ENCODE measurements at places on chromosomes 2 and 18.
A peak's percentile ranks its signal among the peaks of the same experiment; 100 is the strongest.

DNA sequence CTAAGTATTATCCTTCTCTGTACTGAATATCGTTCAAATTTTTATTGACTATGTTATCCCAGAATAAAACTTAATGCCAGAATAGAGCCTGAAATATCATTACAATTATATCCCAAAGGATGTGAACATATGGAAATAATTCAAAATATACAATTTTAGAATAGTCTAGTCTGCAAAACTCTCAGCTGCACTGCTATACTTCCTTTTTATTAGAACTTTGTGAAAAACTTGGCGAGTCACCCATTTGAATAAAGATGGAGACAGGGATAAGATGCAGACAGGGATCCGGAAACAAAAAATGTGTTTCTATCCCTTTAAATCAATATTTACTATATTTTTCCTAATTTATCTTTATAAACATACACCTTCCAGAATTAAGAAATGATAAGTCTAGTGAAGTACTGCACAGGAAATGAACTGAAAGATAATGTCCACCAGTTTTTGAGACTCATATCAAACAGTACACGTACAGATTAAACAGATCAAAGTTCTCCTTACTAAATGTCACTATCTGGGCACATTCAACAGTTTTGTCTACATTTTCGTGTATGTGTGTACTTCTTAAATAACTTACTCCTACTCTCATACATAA, 107.8 kb downstream of the MEP1B start:
- H3K27ac ChIP-seq, result no peak overlapping the region
- no peak for DNase-seq
- no peaks in the 10 kb centered on the region for H3K36me3 ChIP-seq
- no peaks in the 10 kb centered on the region for H3K4me1 ChIP-seq

DNA sequence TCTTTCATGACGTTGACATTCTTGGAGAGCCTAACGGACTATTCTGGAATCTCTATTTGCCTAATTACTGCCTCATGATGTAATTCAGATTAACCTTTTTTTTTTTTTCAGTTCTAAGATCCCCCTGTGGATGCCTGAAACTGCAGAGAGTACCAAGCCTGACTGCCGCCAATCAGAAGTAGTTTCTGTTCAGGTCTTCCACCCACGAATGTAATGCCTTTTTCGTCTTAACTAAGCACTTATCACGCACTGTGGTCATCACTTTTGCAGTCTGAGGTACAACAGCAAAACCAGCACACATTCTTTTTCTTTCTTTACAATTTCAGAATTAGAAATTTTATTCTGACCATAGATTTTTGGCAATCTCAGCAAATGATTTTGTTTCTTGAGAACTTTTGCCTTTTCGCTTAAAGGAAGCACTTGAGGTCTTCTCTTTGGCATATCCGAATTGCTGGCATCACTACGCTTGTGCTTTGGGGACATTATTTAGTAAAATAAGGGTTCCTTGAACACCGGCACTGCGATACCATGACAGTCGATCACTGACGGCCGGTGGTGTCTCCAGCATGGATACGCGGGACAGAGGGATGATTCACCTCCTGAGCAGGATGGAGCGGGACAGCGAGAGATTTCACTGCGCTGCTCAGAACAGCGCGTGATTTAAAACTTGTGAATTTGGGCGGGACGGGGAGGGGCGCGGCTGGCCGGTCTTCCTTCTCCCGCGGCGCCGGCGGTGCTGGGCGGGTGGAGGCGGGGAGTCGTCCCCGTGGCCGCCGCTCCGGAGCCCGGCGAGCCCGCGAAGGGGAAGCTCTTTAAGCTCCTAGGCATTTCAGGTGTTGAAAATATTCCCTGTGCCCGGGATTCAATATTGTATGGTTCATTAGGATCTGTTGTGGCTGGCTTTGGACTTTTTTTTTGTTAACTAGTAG, 32.0 kb upstream of the GPR55 start:
- H3K36me3 ChIP-seq, result peaks cover 2% of the 10 kb centered on the region
- H3K4me3 ChIP-seq, result peak overlapping the region; percentile 81
- DNase-seq, result no peak
- H3K27ac ChIP-seq, result no peak overlapping the region
- H3K4me1 ChIP-seq, result peaks cover 15% of the 10 kb centered on the region
- peaks cover 86% of the 10 kb centered on the region for H3K27me3 ChIP-seq

- peaks cover 10% of the 10 kb centered on the region for H3K27me3 ChIP-seq
- H3K27ac ChIP-seq, result no peak overlapping the region
- no peak overlapping the region for H3K4me3 ChIP-seq
- H3K4me1 ChIP-seq, result no peaks in the 10 kb centered on the region
- no peaks in the 10 kb centered on the region for H3K36me3 ChIP-seq
These were observed 23.9 kb upstream of the CDC42EP3 start for GRCh38 chr2:37695336-37695735.

GRCh38 chr2:71505086-71505769, 51.9 kb downstream of the DYSF start:
- H3K4me1 ChIP-seq, result no peaks in the 10 kb centered on the region
- no peak overlapping the region for H3K4me3 ChIP-seq
- H3K27ac ChIP-seq, result no peak overlapping the region
- DNase-seq, result no peak
- peaks cover 13% of the 10 kb centered on the region for H3K27me3 ChIP-seq
- H3K36me3 ChIP-seq, result no peaks in the 10 kb centered on the region

- no peaks in the 10 kb centered on the region for H3K36me3 ChIP-seq
- no peaks in the 10 kb centered on the region for H3K4me1 ChIP-seq
- no peaks in the 10 kb centered on the region for H3K27me3 ChIP-seq
- DNase-seq, result no peak
- H3K27ac ChIP-seq, result no peak overlapping the region
- H3K4me3 ChIP-seq, result no peak overlapping the region
These were observed 68.6 kb downstream of the APLF start for GRCh38 chr2:68536000-68536399.

DNA sequence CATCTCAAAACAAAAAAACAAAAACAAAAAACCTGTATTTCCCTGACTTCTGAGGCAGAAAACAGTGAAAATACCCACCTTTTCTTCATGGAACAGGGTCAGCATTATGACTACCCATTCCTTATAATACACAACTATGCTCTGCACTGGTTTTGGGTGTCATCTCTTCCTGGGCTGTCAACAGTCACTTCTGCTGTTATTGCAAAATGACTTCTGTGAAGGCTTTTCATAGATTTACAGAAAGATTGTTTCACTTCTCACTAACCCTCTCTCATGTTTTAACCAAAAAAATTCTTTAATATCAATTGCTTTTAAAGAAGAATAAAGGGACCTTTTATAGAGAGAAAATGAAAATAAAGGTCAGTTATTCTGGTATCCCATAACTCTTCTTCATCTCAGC, 26.5 kb upstream of the PIK3C3 start:
- H3K4me3 ChIP-seq, result no peak overlapping the region
- H3K27ac ChIP-seq, result no peak overlapping the region
- peaks cover 13% of the 10 kb centered on the region for H3K27me3 ChIP-seq
- DNase-seq, result no peak

DNA sequence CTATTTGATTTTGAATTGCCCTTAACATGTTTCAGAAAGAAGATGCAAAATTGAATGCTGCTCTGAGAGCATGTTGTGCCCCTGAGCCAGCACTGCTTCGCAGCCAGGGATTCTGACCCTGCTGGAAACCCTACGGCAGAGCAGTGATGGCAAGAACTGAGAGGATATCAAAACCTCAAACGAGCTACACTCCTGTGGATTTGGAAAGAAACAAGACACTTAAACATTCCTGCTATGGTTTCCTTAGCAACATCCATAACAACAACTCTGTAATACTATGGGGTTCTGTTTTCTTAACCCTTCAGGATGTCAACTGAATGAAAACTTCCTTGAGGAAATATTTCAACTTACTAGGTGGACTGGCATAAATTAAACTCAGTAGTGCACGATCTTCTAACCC, 649.1 kb downstream of the NYAP2 start:
- H3K27ac ChIP-seq, result no peak overlapping the region
- H3K27me3 ChIP-seq, result no peaks in the 10 kb centered on the region
- H3K36me3 ChIP-seq, result no peaks in the 10 kb centered on the region
- no peak overlapping the region for H3K4me3 ChIP-seq

DNA sequence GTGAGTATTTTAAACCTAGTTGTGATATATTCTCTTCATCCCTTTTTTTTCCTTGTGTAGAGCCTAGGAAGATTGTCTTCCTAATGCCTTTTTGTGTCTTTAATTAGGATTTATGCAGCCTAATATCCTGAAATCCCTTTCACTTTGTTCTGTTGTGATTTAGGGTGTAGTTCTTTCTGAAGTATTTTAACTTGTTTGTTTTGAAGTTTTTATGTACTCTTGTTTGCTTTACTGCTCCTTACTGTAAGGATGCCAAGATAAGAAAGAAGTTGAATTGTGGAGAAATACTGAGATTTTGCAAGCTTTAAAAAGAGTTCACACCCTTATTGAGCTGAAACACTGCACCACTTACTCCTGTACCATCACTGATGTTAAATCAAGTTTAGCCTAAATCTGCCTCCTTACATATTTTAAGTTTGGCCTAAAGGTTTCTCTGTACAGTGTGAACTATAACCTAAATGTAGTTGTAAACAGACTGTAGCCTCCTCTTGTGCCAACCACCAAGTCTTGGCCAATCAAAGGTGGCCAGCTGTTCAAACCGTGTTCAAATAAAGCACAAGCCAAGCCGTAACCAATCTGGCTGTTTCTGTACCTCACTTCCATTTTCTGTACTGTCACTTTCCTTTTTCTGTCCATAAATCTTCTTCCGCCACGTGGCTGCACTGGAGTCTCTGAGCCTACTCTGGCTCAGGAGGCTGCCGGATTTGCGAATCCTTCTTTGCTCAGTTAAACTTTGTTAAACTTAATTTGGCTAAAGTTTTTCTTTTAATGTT, 17.7 kb upstream of the ACOXL start:
- no peak overlapping the region for H3K27ac ChIP-seq
- no peak for DNase-seq
- H3K4me3 ChIP-seq, result no peak overlapping the region
- H3K36me3 ChIP-seq, result no peaks in the 10 kb centered on the region
- H3K4me1 ChIP-seq, result no peaks in the 10 kb centered on the region

GRCh38 chr2:229749779-229750178, 35.4 kb upstream of the DNER start:
- DNase-seq, result no peak
- H3K36me3 ChIP-seq, result peaks cover 2% of the 10 kb centered on the region
- H3K27ac ChIP-seq, result no peak overlapping the region
- peaks cover 12% of the 10 kb centered on the region for H3K27me3 ChIP-seq

- H3K27ac ChIP-seq, result no peak overlapping the region
- no peaks in the 10 kb centered on the region for H3K36me3 ChIP-seq
- DNase-seq, result no peak
- peaks cover 46% of the 10 kb centered on the region for H3K27me3 ChIP-seq
- H3K4me1 ChIP-seq, result no peaks in the 10 kb centered on the region
These were observed 167.3 kb upstream of the GLI2 start for GRCh38 chr2:120568089-120568974.

- H3K4me3 ChIP-seq, result no peak overlapping the region
- peaks cover 7% of the 10 kb centered on the region for H3K27me3 ChIP-seq
These were observed 221.5 kb downstream of the DOK6 start for GRCh38 chr18:69622184-69622583.

DNA sequence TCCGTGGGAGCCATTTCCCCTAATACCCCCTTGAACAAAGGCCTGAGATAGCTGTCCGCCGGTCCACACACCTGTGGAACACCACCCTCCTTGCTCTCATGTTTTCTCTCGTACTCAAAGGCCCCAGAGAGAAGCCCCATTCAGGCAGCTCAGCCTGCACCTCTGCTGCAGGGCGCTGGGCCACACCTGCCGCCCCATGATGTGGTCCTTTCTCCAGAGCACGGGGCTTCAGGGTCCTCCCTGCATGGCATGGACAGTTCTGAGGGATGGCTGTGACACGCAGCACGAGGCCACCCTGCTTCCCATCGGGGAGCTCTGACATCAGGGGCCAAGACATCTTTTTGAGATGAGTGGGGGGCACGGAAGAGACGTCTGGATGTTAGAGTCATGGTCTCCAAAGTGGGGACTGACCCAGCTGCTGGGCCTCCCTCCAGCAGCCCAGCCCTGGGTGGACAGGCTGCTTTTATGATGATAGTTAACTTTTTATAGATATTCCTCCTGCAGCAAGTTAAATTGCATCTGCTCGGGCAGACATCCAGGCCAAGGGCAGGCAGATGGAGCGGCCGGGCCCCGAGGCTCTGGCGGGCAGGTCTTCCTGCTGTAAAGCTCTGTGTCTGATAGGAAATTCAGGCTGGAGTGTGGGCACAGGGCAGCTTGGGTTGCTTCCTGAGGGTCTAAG, 56.7 kb downstream of the SDC1 start:
- no peak for DNase-seq
- no peaks in the 10 kb centered on the region for H3K27me3 ChIP-seq
- no peak overlapping the region for H3K27ac ChIP-seq
- H3K4me3 ChIP-seq, result no peak overlapping the region

- H3K4me3 ChIP-seq, result no peak overlapping the region
- no peak overlapping the region for H3K27ac ChIP-seq
- no peak for DNase-seq
These were observed 36.2 kb upstream of the CNGA3 start for GRCh38 chr2:98310010-98310409.

DNA sequence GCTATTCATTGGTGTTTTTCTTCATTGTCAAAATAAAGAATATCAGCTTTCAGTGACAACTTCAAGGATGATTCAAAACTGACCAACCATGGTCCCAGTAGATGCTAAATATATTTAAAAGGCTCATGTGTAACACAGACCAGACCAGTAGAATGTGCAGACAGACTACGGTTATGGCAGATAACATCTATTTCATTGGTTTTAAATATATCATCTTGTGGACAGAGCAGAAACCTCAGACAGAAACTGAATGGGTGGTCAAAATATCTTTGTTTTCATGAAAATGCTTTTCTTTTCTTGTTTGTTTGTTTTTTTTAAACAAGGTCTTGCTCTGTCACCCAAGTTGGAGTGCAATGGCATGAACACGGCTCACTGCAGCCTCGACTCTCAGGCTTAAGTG, 107.4 kb upstream of the CREB1 start:
- peaks cover 2% of the 10 kb centered on the region for H3K36me3 ChIP-seq
- no peak overlapping the region for H3K27ac ChIP-seq
- H3K27me3 ChIP-seq, result peaks cover 13% of the 10 kb centered on the region
- no peak for DNase-seq
